ENCODE measurements at places on chromosomes 5 and 9. TPM values are rescaled to one million over a fixed set of nuclear protein-coding genes. Genes with fewer than 3 reads are reported as not detected.
A peak's percentile ranks its signal among the peaks of the same experiment; 100 is the strongest.

- DNase-seq, result no peak
These were observed 211.6 kb upstream of the PANK3 start for GRCh38 chr5:168790671-168791250.

- no peak for DNase-seq
These were observed 677 bp upstream of the ZNF79 start for GRCh38 chr9:127423476-127423933.

DNA sequence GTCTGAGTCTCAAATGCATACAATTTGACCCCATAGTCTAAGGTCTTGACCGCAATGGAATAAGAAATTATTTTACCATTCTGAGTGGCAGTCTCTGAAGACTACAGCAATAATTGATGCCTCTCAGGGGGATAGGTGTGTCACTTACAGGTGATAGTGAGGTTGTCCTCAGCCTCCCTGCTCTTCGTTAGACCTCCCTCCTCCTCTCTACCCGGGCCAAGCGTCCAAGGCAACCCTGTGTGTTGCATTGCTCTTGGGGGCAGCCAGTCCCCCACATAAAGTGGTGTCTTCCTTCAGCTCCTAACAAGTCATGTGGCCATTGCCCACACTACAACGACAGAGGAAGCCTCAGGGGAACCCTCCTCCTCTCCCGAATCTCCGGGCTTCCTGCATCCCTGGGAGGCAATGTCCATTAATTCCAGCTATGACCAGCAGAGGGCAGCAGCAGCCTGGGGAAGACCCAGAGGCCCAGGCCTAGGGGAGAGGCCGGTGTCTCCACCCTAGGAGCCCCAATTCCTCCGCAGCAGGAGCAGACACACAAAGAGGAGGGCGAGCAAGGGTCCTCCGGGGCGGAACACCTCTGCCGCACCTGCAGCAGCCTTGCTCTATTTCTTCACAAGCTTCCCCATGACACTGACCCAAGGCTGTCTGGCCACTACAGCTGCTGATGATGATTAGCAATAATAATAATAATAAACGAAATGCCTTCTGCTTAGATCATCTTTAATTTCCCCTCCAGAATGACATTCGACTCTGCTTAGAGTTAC lies 134.8 kb downstream of the KCNIP1 start:
- peak; percentile 72 for DNase-seq

DNA sequence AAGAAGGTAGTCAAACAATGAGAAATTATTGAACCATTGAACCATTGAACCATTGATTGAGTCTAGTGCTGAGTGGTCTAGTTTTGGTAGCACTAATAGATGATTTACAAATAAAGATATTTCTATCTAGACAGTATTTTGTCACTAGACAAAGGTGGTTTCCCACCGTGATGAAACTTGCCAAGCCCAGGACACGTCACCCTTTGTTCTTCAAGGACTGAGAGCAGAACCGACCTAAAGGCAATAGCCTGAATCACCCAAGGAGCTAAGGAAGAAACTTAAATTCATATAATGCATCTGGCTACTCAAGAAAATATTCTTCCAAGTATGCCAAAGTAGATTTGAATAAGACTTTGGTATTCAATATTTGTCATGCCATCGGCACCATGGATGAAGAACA lies 103.3 kb downstream of the ESM1 start:
- DNase-seq, result no peak

GRCh38 chr9:135070964-135071735 lies 16.3 kb upstream of the OLFM1 start:
- DNase-seq, result peak; percentile 40

SLC6A3 gene
- not detected for total RNA-seq

Measured in natural killer cell treated with Interleukin-12 subunit alpha and Interleukin-12 subunit beta and Interleukin-15 and Interleukin-18, amount 100 ng/mL, for 72 hours (primary cell).